Activated CD4-positive, alpha-beta memory T cell treated with anti-CD3 and anti-CD28 coated beads, Interleukin-2, amount 10 ng/mL, durations not matched to agents 7 days and 5 days (primary cell): ENCODE measurements at places on chromosomes 7 and 10. TPM values are rescaled to one million over a fixed set of nuclear protein-coding genes. Genes with fewer than 3 reads are reported as not detected.

STAM gene
- 39.8 TPM for total RNA-seq

OR2A5 gene
- total RNA-seq: not detected

TFR2 gene
- 8.8 TPM for total RNA-seq

INA gene
- total RNA-seq: 0.13 TPM

VWA2 gene
- total RNA-seq: not detected

CNNM1 gene
- total RNA-seq: 0.08 TPM

BMPR1A gene
- 14.8 TPM for total RNA-seq

FOXP2 gene
- not detected for total RNA-seq

NUTM2D gene
- 3.0 TPM for total RNA-seq

PLCE1 gene
- total RNA-seq: 0.08 TPM

HOXA4 gene
- total RNA-seq: 0.15 TPM

TMEM236 gene
- 0.08 TPM for total RNA-seq

CPA2 gene
- not detected for total RNA-seq

CARD11 gene
- 163 TPM for total RNA-seq

HOXA3 gene
- total RNA-seq: not detected

CALML5 gene
- not detected for total RNA-seq

GRCh38 chr10:11760861-11761260, 18.7 kb downstream of the ECHDC3 start:
- no peak for DNase-seq
- H3K4me3 ChIP-seq: no peak overlapping the region
- no peaks in the 10 kb centered on the region for H3K36me3 ChIP-seq
- H3K4me1 ChIP-seq: no peaks in the 10 kb centered on the region
- no peak overlapping the region for H3K27ac ChIP-seq
- no peaks in the 10 kb centered on the region for H3K27me3 ChIP-seq

DNA sequence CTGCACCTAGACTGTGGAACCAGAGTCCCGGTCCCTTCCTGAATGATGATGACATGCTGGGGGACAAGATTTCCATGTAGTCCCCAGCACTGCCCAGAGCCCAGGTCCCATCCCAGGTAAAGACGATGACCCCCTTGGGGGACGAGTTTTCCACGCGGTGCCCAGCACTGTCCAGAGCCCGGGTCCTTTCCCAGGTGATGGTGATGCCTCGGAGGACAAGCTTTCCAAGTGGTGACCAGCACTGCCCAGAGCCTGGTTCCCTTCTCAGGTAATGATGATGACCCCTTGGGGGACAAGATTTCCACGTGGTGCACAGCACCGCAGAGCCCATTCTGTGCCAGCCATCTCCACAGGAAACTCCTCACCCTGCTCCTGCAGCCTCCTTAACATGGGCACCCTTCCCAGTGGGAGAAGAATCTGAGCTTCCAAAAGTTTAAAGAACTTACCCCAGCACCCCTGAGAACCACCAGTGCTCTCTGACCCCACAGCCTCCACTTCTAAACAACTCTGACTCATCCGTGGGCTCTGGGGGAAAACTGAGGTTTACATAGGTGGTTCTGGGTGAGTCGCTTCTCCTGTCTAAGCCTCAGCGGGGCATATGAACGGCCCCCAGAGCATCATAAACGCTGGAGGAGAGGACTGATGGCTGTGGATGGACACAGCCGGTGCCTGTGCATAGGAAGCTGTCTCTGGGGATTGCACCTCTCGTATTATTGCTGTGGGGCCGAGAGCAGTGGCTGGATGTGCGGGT, 233.2 kb downstream of the TCERG1L start:
- no peak for DNase-seq
- H3K36me3 ChIP-seq: no peaks in the 10 kb centered on the region
- H3K27me3 ChIP-seq: no peaks in the 10 kb centered on the region
- no peak overlapping the region for H3K4me3 ChIP-seq
- H3K27ac ChIP-seq: no peak overlapping the region
- peaks cover 3% of the 10 kb centered on the region for H3K4me1 ChIP-seq

DNA sequence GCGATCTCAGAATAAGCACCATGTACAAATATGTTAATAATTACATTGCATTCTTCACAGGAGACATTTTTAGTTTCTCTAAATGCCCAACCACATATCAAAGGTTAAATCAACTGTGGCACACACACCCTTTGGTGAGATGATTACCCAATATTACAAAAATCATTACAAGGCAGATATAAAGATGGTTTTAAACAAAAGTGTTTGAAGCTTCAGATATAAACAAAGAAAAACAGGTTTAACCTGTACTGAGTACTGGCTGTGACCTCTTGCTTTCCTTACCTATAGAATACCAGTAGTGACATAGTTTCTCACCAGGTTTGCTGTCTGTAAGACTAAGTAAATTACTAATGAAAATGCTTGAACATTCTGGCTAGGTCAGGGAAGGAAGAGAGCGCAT, 360.0 kb upstream of the IGFBP3 start:
- DNase-seq: no peak
- no peak overlapping the region for H3K27ac ChIP-seq
- H3K27me3 ChIP-seq: no peaks in the 10 kb centered on the region
- H3K4me3 ChIP-seq: no peak overlapping the region
- H3K36me3 ChIP-seq: no peaks in the 10 kb centered on the region

GRCh38 chr10:97542169-97543024, 30.2 kb upstream of the ANKRD2 start:
- H3K27me3 ChIP-seq: no peaks in the 10 kb centered on the region
- no peak overlapping the region for H3K4me3 ChIP-seq
- no peaks in the 10 kb centered on the region for H3K36me3 ChIP-seq
- peak overlapping the region; percentile 32 for H3K27ac ChIP-seq
- H3K4me1 ChIP-seq: peaks cover 23% of the 10 kb centered on the region
- DNase-seq: peak; percentile 40

DNA sequence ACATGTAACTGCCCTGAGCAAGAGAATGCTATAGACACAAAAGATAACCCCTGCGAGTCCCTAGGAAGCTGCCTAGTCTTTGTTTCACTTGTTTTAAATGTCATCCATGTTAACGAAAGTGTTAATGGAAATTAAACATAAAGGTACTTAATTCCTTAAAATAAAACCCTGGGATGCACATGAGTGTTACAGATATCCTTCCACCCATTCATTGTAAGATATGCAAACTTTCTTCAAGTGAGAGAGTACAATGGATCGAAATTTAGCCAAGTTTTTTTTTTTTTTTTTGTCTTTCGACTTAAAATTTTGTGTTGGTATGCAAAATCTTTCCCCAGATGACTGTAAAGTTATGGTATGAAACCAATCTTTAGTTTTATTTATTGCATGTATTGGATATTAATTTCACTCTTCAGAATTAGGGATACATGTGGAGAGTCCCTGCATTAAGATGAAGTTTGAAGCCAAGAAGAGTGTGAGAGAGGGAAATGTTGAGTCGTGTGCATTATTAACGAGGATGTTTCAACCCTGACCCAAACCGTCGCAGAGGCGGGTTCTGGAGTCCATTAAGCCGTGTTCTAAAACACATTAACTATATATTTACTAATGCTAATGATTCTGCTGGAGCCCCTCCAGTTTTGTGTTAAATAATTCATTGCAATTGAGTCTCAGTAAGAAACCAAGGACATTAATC, 1.6 kb downstream of the CDK14 start:
- no peak for DNase-seq
- no peaks in the 10 kb centered on the region for H3K36me3 ChIP-seq
- H3K4me3 ChIP-seq: no peak overlapping the region
- no peak overlapping the region for H3K27ac ChIP-seq

DNA sequence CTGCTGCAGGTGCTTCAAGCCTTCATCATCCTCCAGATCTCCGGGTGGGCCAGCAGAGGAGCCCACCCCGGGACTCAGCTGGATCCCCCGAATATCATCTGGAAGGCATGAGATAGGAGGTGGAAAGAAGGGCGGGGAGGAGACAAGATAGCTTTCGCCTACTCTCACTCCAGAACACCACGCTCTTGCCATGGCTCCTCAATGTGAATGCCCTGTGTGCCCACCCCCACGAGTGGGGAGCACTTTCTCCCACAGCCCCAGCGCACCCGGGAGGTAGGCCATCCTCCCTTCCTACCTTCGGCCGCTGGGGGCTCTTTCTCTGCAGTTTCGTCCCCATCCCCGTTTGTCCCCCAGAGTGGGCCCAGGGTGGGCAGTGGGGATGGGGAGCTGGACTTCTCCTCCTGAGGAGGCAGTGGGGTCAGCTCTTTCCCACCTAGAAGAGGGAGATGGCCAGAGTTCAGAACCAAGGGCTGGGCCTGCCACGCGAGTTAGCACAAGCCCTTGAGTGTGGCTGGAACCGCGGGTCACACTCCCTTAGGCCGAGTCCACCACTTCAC, 8.9 kb downstream of the GIGYF1 start:
- no peak for DNase-seq
- peaks cover 36% of the 10 kb centered on the region for H3K36me3 ChIP-seq
- no peaks in the 10 kb centered on the region for H3K27me3 ChIP-seq
- no peak overlapping the region for H3K4me3 ChIP-seq
- H3K4me1 ChIP-seq: peaks cover 20% of the 10 kb centered on the region
- H3K27ac ChIP-seq: no peak overlapping the region

DNA sequence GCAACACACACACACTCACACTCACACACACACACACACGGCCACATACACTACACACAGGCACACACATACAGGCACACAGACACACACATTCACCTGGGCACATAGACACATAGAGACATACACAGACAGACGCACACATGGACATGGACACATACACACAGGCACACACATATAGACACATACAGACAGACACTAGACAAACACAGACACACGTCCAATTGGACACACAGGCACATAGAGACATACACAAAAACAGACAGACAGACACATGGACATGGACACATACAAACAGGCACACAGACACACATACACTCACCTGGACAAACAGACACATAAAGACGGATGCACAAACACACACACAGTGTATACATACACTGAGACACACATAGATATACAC, 21.7 kb upstream of the ACTR3B start:
- H3K4me1 ChIP-seq: no peaks in the 10 kb centered on the region
- no peaks in the 10 kb centered on the region for H3K36me3 ChIP-seq
- H3K27ac ChIP-seq: no peak overlapping the region
- no peak overlapping the region for H3K4me3 ChIP-seq

GRCh38 chr7:99648843-99649242, 31.0 kb downstream of the CYP3A5 start:
- no peak for DNase-seq
- no peak overlapping the region for H3K27ac ChIP-seq
- no peaks in the 10 kb centered on the region for H3K27me3 ChIP-seq
- H3K36me3 ChIP-seq: peaks cover 27% of the 10 kb centered on the region
- H3K4me3 ChIP-seq: no peak overlapping the region

- H3K4me3 ChIP-seq: no peak overlapping the region
- no peaks in the 10 kb centered on the region for H3K36me3 ChIP-seq
- peaks cover 12% of the 10 kb centered on the region for H3K4me1 ChIP-seq
- H3K27me3 ChIP-seq: no peaks in the 10 kb centered on the region
Observed at GRCh38 chr10:103064956-103065355, 128.1 kb downstream of the NT5C2 start.

- H3K27me3 ChIP-seq: no peaks in the 10 kb centered on the region
- DNase-seq: no peak
- no peak overlapping the region for H3K4me3 ChIP-seq
- no peak overlapping the region for H3K27ac ChIP-seq
- no peaks in the 10 kb centered on the region for H3K4me1 ChIP-seq
- H3K36me3 ChIP-seq: no peaks in the 10 kb centered on the region
Observed at GRCh38 chr10:18155321-18155720, 15.1 kb downstream of the CACNB2 start.

DNA sequence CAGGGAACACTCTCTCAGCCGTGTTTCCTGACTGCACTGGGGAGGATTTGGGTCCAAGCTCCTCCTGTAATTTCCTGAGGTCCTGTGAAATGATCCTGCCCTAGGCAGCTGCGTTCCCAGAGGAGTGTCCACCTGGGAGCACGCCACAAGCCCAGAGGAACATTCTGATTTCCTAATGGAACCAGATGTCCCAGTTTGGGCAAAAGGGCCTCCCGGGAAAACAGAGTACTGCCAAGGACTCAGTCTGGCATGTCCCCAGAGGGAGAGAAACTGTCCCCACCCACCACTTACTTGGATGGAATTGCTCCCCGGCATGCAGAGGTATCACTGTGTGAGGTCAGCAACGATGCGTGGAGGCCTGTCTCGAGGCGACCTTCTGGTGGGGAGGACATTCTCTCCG, 34.5 kb downstream of the ASB13 start:
- H3K27me3 ChIP-seq: peaks cover 7% of the 10 kb centered on the region
- H3K27ac ChIP-seq: no peak overlapping the region
- no peak overlapping the region for H3K4me3 ChIP-seq
- no peak for DNase-seq

- H3K36me3 ChIP-seq: no peaks in the 10 kb centered on the region
- no peaks in the 10 kb centered on the region for H3K4me1 ChIP-seq
- H3K4me3 ChIP-seq: no peak overlapping the region
- no peak for DNase-seq
- no peak overlapping the region for H3K27ac ChIP-seq
Observed at GRCh38 chr7:18320422-18320821, 175.1 kb upstream of the HDAC9 start.

DNA sequence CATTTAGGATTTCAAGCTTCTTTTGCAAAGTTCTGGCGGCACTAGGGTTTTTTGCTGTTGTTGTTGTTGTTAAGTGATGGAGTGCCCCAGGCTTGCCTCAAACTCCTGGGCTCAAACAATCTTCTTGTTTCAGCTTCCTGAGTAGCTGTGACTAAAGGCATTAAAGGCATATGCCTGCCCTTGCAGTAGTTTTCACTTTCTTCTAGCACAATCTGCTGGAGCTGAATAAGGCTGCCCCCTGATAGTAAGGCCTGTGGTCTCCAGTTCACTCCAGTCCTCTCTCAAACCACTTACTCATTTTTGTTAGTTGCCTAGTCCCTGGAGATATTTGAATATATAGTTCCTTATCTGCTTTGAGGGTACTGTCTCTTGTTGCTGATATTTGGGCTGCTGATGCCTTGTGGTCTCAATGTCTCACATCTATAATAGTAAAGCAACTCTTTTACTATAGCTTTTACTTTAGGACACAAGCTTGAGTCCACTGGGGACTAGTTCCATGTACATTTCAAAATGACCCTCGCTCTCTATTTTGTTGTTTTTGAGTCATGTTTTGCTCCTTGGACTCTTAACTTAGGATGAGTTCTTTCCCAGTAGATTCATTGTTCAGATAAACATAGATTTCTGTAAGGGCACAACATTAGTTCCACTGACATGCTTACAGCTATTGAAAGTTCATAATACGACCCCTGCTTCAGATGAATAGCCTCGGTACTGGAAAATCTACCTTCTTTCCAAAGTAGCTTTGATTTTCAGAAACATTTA, 25.5 kb downstream of the PHF14 start:
- no peak overlapping the region for H3K27ac ChIP-seq
- H3K27me3 ChIP-seq: no peaks in the 10 kb centered on the region
- peaks cover 38% of the 10 kb centered on the region for H3K36me3 ChIP-seq
- no peak overlapping the region for H3K4me3 ChIP-seq
